ENCODE measurements at places on chromosomes 5 and 9. TPM values are rescaled to one million over a fixed set of nuclear protein-coding genes. Genes with fewer than 3 reads are reported as not detected.

LCN12 gene
- total RNA-seq, result 7.8 TPM

GABRG2 gene
- total RNA-seq, result not detected

TMEM215 gene
- not detected for total RNA-seq

AGXT2 gene
- not detected for total RNA-seq

ROPN1L gene
- 0.38 TPM for total RNA-seq

NPR3 gene
- 81.0 TPM for total RNA-seq

ADAMTS2 gene
- total RNA-seq, result 4.6 TPM

CYSRT1 gene
- total RNA-seq, result 0.27 TPM

GRCh38 chr5:158056130-158056825, 197.3 kb upstream of the CLINT1 start:
- no peak for DNase-seq

- DNase-seq, result no peak
Measured at GRCh38 chr9:6109571-6109970, 94.1 kb upstream of the RANBP6 start.

GRCh38 chr9:99253134-99253533, 31.1 kb downstream of the SEC61B start:
- DNase-seq, result no peak

- DNase-seq, result no peak
Measured at GRCh38 chr5:15321776-15322175, 178.2 kb upstream of the FBXL7 start.

- DNase-seq, result no peak
Measured at GRCh38 chr9:9045572-9045971, 1246.0 kb upstream of the DMAC1 start.

DNA sequence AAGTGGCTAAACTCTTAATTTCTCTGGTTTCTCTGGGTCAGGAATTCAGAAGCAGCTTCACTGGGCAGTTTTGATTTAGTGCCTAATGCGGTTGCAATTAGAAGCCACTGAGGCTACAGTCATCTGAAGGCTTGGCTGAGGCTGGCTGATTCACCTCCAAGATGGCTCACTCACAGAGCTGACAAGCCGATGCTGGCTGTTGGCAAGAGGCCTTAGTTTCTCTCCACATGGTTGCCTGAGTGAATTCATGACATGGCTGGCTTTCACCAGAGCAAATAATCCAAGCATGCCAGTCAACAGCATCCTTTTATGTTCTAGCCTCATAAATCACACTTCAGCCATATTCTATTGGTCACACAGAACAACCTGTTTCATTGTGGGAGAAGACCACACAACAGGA, 2.8 kb upstream of the CDK7 start:
- DNase-seq, result no peak

GRCh38 chr9:130041648-130042405, 1.2 kb downstream of the FNBP1 start:
- DNase-seq, result peak; percentile 22

DNA sequence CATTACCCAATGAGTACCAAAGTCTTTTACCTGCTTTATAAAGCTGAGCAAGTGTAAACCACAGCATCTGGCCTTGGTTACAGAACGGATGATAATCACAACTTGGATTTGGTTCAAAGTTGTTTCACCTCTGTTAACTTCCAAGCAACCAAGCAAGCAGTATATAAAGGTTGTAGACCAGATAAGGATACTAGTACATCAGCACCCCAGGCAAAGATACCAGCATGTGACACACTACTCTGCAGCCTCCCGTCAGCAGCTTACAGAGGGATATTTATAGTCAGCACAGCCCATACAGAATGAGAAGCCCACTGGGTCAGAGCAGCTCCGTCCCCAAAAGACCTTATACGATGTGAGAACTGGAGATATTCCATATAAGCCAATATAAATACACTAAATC, 193.3 kb downstream of the SMARCA2 start:
- DNase-seq, result peak; percentile 21

- no peak for DNase-seq
Measured at GRCh38 chr9:78613006-78613405, 316.1 kb downstream of the PSAT1 start.

DNA sequence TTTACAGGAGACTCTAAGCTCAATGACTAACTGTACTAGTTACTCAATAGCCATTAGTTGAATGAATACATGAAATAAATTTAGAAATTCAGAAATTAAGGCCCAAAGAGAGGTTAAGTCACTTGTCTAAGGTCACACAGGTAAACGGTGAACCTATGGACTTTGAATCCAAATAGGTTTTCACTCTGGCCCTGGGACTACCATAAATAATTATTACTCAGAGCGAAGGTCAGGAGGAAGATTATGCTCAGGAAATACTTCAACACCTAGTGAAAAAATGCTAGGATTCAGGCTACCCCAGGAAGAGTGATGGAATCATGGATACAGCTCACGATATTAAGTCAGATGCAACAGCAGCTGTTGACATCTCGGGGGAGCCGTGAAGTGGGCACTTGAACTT, 417.4 kb downstream of the GABRG2 start:
- DNase-seq, result no peak

DNA sequence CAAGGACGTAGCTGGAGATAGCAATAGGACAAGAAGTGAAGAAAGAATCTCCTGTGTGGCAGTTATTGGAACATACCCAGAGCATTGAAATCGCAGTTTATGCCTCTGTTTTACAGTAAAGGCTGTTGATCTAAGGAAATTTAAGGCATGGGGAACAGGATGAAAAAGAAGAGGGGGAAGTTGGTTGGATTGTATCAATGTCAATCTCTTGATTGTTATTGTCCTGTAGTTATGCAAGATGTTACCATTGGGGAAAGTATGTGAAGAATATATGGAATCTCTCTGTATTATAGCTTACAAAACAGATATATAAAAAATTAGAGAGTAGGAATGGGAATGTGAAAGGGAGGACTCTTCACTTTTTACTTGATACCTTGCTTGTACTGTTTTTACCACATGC, 195.6 kb upstream of the NREP start:
- no peak for DNase-seq

Measured in left ventricle myocardium inferior (tissue), 1 donor.